Activated CD8-positive, alpha-beta memory T cell treated with anti-CD3 and anti-CD28 coated beads for 24 hours (primary cell): ENCODE measurements at places on chromosomes 2 and 18.

DNA sequence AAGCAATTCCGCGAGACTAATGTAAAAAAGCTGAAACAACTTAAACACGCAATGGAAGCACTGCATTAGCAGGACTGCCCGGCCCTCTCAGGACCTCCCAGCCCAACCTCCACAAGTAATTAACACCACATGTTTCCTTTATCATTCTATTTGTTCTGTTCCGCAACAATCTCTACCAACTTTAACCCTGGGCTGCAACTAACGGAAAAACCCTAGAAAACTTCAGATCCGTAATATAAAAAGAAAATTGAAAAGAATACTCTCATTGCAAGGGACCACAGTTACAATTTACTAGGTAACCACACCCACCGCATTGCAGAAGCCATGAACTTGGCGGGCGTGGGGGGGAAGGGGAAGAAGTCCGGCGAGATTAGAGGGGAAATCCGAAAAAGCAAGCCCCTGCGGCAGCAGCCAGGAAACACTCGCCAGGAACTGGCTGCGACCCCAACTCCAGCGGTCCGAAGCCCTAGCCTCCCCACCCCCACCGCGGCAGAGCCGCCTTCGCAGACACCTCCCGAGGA lies 1.2 kb downstream of the EPB41L3 start:
- no peak for DNase-seq

DNA sequence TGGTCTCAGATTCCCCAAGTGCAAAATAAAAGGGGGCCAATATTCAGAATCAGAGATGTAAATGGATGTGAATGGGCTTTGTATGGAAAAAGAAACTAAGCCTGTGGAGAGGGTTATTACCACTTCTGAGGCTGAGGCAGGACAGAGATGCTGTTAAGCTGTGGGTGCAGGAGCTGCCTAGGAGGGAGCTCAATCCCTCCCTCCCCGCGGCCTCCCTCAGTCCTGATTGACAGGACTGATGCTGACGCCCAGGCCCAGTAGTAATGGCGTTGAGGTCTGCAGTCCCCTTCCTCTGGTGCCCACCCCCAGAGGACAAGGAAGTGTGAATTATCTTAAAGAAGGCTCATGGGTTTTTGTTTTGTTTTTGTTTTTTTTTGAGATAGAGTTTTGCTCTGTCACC lies 40.4 kb downstream of the PSD4 start:
- DNase-seq, result no peak

DNA sequence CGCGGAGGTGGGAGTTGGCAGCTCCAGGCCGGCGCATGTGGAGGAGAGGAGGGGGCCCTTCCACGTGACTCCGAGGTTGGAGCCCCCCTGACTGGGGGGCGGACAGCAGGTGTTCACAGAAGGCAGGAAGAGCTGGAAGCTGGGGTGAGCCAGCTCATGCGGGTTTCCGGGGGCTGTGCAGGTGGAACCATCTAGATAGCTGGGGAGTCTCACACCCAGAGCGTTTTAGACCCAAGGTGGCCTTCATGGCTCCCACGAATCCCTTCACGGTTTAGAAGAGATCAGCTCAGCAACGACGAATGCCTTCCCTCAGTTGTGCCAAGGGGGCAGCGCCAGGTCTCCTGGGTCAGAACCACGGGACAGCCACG lies 740.5 kb upstream of the SALL3 start:
- DNase-seq, result no peak

- DNase-seq, result no peak
Measured at GRCh38 chr18:8730080-8730827, 24.9 kb downstream of the MTCL1 start.

GRCh38 chr18:70160073-70160678 lies 45.3 kb downstream of the RTTN start:
- no peak for DNase-seq

- no peak for DNase-seq
Measured at GRCh38 chr2:154704991-154705390, 6.5 kb downstream of the KCNJ3 start.

GRCh38 chr2:237674731-237675276 lies 47.4 kb downstream of the LRRFIP1 start:
- peak; percentile 85 for DNase-seq

DNA sequence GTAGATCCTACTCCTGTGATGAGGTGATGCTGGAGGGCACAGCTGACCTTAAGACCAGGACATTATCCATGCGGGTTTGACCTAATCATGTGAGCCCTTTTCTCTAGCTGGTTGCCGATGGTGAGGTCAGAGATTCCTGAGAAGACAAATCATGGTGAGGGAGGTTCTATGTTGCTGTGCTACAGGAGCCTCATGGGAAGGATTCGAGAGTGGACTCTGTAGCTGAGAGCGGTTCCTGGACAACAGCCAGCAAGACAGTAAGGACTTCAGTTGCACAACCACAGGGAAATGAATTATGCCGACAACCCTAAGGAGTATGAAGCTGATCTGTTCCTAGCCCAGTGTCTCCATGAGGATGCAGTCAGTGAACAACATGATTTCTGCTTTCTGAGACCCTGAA lies 80.4 kb downstream of the EPB41L3 start:
- DNase-seq, result no peak

GRCh38 chr2:128187032-128187654 lies 96.1 kb downstream of the UGGT1 start:
- DNase-seq, result no peak

DNA sequence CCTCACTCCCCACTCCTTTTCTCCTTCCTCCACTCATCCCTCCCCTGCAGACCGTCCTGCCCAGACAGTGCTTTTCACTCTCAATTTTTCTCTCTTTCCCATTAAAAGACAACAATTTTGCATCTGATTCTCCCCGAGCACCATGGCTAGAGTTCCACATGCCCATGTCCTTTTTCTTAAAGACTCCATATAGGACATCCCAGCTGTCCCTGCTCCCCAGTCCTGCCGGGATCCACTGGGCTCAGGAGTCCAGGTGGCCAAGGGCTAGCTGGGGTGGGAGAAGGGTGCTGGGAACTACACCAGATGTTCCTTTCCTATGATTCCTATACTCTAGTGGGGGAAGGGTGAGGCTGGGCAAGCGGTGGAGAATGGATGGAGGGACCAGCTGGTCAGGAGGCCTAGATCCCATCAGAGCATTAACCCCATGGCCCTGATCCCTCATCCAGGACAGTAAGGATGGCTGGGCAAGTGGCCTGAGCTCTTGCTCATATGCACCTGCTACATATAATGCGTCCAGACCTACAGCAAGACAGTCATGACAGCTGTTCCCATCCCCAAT lies 52.8 kb upstream of the RMDN2 start:
- DNase-seq, result peak; percentile 80

DNA sequence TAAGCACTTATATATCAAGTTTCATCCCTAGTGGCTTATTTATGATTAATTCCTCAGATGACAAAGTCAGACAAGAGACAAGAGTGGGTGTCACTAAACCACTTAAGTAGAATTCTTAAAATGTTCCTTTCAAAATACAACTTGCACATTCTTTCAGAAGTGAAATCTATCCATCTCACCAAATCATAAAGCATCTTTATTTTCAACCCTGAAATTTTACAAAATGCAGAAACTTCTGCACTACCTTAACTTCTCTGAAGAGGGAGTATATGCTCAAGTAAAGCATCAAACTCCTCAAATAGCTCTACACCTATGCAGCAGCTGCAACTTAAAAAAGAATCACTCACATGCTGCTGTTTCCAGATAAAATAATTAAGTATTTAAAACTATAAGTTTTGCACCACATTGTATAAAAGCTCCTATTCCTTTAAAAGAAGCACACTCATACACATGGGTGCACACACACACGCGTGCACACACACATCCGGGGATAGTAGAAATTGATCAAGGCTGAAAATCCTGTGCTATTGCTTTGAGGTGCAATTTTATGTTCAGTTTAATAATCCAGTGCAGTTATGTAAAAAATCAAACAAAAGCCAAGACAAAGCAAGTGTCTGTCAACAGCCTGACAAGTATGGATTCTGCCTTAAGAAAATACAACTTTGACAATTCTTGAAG lies 244.5 kb downstream of the TCF4 start:
- no peak for DNase-seq

GRCh38 chr18:46173393-46174341 lies 69.5 kb downstream of the HAUS1 start:
- peak; percentile 97 for DNase-seq

DNA sequence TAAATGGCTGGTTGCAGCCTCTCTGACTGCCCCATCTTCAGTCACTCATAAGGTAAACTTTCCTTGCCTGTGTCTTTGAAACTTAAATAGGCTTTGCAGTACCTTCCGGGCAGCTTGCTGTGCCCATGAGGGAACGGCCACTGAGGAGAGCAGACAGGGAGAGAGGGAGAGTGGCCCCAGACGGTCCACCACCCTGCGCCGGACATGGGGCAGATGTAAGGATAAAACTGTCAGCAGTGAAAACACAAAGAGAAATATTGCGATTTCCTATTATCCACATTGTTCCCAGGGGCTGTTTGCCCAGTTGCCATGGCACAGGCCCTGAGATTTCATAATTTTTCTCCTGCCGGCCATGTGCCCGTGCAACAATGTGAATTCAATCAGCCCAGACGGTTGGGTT lies 265.9 kb upstream of the SALL3 start:
- no peak for DNase-seq

GRCh38 chr2:183530333-183530901 lies 406.2 kb downstream of the NUP35 start:
- no peak for DNase-seq

- no peak for DNase-seq
Measured at GRCh38 chr2:34849827-34850226, 1250.7 kb upstream of the FAM98A start.

DNA sequence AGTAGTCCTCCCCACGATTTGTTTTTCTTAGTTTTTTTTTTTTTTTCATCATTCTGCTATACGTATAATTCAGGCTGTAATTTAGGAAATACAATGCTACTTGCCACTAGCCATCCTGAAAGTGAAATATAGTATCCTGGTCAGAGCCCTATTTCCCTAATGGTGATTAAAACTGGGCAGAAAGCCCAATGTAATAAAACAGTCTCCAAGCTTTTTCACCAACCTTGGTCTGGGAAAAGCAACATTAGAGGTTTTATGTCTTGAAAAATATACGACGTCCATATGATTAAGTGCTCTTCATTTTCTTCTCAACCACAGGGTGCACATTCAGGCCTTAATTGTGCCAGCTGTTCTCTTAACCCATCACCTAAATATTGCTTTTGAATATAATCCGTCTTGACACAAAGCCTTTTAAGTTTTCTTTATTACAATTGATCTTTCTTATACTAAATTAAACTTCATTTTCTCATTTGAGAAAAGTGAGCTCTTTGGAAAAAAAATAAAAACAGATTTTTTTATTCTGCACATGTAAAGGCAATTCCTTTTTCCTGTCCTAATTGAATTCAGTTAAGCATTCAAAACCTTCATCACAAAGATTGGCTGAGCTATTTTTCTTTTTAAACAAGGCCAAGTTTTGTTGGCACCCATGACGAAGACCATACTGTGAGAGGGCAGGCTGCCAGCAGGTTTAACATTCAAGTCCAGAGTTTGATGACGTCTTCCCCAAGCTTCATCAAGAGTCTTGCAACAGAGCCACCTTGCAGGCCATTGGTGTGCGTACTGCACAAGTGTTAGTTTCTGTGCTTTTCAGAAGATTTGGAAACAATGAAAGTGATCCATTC lies 52.7 kb downstream of the MAP2 start:
- DNase-seq, result no peak
